Upper lobe of right lung (tissue), 1 donor: ENCODE measurements at places on chromosomes 16 and 17. TPM values are rescaled to one million over a fixed set of nuclear protein-coding genes. Genes with fewer than 3 reads are reported as not detected.

Gene TBX4
- total RNA-seq, result 28.6 TPM

Gene MMP28
- 55.6 TPM for total RNA-seq

GRCh38 chr16:57043248-57043647 lies 49.1 kb upstream of the CPNE2 start:
- DNase-seq, result no peak
- H3K36me3 ChIP-seq, result peaks cover 8% of the 10 kb centered on the region
- no peak overlapping the region for H3K27ac ChIP-seq
- no peaks in the 10 kb centered on the region for H3K27me3 ChIP-seq

DNA sequence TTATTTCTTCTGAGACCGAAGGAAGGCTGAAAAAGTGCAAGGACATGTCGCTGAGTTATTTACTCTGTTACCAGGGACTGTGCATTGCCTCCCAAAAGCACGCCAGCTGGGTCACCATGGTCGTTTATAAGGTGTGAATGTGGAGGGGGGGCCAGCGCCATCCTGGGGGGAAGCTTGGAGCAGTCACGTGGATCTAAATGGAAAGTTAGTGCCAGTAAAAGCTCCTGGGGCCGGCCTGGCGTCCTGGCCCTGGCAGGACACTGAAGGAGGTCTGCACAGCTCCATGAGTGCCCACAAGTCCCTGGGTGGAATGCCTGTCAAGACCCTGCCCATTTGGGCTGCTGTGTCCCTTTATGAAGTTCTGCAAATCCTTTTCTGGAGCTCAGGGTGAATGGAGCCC lies 82.6 kb downstream of the C16orf95 start:
- H3K4me3 ChIP-seq, result no peak overlapping the region
- H3K4me1 ChIP-seq, result no peaks in the 10 kb centered on the region
- H3K27me3 ChIP-seq, result peaks cover 8% of the 10 kb centered on the region
- DNase-seq, result no peak
- no peak overlapping the region for H3K27ac ChIP-seq
- H3K36me3 ChIP-seq, result no peaks in the 10 kb centered on the region

GRCh38 chr17:13131225-13131624 lies 113.4 kb upstream of the ELAC2 start:
- no peaks in the 10 kb centered on the region for H3K27me3 ChIP-seq
- no peaks in the 10 kb centered on the region for H3K4me1 ChIP-seq
- H3K4me3 ChIP-seq, result no peak overlapping the region
- H3K36me3 ChIP-seq, result no peaks in the 10 kb centered on the region
